ENCODE measurements at places on chromosomes 7 and 10.

- no peak for DNase-seq
These were observed 644.7 kb upstream of the NRP1 start for GRCh38 chr10:33979195-33979594.

DNA sequence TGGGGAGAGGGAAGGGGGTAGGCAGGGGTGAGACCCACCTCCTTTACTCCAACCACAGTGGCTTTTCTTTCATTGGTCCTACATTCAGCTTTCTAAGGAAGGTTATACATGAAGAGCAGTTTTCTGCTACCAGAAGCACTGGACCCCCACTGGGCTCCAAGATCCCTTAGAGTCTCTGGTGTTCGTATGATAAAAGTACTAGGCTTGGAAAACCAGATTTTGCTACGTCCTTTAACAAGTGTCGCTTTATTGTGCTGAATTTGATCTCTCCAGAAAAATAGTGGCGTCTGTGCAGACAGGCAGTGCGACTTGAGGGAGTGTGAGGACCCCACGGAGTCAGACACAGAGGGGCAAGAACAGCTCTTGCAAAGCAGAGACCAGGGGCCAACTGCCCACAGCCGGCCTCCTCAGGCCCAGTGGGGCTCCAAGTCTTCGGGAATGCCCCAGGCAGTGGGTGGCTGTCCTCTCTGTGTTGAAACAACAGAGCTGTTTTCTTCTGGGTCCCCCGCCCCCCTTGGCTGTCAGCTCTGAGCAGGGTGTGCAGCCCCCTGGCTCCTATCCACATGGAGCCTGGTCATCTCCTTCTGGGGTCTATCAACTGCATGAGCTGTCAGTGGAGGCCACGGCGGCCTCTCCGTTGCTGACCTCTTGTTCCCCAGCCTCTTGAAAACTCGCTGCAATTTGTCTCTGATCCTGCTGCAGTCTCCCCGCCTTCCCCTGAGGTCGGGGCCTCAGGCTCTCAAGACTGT lies 333.2 kb downstream of the RPS24 start:
- no peak for DNase-seq

- DNase-seq: no peak
These were observed 80.3 kb upstream of the GNAI1 start for GRCh38 chr7:80054356-80054755.

- no peak for DNase-seq
These were observed 169.5 kb upstream of the LYZL1 start for GRCh38 chr10:29119374-29119773.

- DNase-seq: no peak
These were observed 387.3 kb downstream of the HPSE2 start for GRCh38 chr10:98848361-98848760.

- no peak for DNase-seq
These were observed 319.2 kb upstream of the COBL start for GRCh38 chr7:51635775-51636174.

- no peak for DNase-seq
These were observed 170.0 kb downstream of the IMMP2L start for GRCh38 chr7:111392294-111392693.

- DNase-seq: no peak
These were observed 769.7 kb downstream of the TNS3 start for GRCh38 chr7:46812101-46812675.

DNA sequence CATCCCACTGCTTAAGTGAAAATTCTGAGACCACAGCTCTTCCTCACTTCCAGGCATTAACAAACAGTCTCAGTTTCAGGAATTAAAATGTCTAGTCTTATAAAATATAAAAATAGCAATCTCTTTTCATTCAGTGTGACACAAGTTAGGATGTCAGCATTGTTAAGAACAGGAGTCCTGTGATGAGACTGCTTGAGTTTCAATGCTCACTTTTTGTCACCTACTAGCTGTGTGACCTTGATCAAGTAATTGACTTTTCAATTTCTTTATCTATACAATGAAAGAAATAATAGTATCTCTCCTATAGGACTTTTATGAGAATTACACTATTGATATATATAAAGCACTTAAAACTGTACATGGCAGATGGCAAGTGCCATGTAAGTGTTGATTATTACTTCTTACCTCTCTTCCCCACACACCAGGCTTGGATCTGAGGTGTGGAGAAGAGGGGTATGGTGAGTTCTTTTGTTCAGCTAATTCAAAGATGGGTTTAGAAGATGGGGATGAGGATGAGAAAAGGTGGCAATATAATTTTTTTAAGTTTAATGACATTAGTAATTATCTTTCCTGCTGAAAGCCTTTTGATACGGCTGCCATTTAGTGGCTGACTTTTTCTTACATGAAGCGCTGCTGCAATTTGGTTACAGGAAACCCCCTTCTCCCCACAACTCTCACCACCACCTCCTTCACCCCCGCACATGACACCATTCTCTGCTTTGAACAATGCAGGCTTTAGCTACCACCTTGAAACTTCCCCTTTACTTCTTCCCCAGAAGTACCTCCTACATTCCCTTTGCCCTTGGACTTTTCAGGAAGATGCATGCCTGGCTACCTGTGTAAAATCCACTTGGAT lies 20.8 kb upstream of the HYAL4 start:
- DNase-seq: peak; percentile 15

GRCh38 chr10:44379907-44380306 lies 5.0 kb downstream of the CXCL12 start:
- DNase-seq: no peak

- no peak for DNase-seq
These were observed 8.3 kb downstream of the CAMK1D start for GRCh38 chr10:12357525-12358151.

DNA sequence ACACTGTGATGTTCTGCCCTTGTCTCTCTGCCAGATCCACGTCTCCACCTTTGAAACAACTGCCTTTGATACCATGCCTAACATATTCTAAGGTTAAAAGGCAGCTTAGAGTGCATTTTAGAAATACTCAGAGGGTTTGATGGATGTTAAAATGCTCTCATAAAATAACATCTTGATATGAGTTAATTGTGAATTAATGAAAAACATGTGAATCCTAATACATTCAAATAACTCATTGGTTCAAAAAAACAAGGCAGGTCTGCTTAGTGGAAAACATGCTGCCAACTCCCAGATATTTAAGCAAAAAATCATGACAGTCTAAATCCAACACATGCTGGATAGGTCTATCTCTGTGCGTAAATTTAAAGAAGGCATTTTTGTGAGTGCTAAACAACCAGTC lies 291.8 kb downstream of the AHR start:
- DNase-seq: no peak

DNA sequence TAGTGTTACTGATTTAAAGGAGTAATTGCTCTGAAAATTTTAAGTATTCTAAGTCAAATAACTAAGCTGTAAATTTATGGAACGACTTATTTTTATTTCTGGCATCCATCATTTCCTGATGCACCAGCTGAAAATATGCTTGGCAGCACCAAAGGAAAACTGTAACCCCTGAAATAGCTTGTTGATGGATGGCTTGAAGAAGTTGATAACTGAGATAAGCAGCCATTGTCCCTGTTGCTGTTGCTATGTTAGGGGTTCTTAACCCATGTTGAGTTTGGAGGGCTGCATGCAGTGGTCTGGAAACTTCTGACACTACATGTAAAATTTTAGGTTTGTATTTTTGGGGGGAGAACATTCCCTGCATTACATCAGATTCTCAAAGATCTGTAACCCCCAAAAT lies 30.6 kb downstream of the RPA3 start:
- no peak for DNase-seq

- no peak for DNase-seq
These were observed 174.2 kb upstream of the INHBA start for GRCh38 chr7:41877118-41877517.

- DNase-seq: no peak
These were observed 21.0 kb upstream of the ABI1 start for GRCh38 chr10:26881600-26882331.

- DNase-seq: no peak
These were observed 3.9 kb upstream of the SGPL1 start for GRCh38 chr10:70811881-70812280.

GRCh38 chr7:87934699-87935383 lies 790 bp downstream of the ADAM22 start:
- DNase-seq: no peak

GRCh38 chr10:13894412-13895093 lies 307.8 kb downstream of the PRPF18 start:
- no peak for DNase-seq

GRCh38 chr7:76091506-76091905 lies 43.6 kb downstream of the MDH2 start:
- no peak for DNase-seq

DNA sequence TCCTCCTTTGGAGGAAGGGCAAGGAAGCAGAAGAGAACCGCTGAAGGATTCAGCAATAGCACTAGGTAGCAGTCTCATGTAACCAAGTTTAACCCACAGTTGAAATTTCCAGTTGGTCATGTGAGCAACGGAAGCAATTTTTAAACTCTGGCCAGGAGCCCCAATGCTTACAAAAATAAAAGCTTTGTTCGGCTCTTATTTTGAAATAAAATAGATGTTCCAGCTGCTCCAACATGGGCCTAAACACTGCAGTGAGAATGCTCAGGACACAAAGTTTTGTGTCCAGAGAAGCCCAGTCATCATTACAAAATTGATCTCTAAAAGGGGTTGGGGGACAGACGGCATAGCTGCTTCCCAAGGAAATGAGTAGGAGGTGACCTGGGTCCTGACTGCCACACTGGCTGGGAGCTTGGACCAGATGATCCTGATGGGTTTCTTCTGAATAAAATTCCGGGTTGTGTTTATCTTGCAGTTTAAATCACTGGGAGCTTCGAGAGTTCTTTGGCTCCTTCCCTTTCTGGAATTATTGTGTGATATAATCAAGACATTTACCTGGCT lies 452 bp upstream of the TMEM140 start:
- DNase-seq: no peak

DNA sequence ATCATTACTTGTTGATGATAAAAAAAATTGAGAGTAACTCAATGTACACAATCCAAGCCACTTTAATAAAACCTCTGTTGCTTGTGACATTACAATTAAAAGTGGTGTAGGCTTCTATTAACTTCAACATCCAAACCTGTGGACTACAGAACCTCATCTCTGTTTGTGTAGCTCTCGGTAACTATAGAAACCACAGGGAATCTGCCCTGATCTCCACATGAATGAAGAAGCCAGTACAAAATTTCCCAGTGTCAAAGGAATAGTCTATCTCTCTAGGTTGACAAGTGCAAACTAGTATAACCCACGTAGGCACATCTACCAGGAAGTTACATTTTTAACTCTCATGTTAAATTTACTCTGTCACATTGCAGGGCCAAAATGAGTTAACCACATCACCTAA lies 204.3 kb downstream of the CHCHD3 start:
- DNase-seq: no peak

DNA sequence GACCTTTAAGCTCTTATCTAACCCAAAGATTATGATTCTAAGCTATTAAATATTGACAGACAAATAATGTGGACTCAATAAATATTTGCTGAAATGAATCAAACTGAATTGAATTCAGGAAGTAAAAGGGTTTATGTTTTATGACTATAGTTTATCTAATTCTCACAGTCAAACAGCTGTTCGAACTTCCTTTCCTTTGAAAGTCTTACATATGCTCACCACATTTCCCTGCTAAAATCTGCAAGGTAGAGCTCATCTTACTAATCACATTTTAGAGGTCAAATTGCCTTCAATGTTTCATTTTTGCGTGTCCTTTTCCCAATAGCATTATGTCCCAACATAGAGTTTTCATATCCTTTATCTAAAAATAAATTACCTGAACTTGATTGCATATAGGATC lies 154.9 kb upstream of the PPP1R3A start:
- DNase-seq: no peak

DNA sequence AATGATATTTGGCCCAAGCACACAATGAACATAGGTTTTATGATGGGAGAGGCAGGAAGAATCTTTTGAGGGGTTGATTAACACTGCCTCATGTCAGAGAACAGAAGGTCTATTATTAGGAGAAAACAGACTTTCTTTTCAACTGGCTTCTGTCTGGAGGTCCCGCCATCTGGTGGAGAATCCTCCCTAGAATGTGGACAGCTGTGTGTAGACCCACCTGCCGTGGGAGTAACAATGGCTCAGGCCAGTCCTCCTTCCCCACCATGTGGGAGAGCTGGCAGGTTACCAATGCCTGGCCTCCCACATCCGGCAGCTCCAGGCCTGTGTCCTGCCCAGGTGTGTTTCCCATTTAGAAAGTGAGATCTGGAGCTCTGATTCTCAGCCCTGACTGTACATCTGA lies 70.4 kb upstream of the AOAH start:
- no peak for DNase-seq

DNA sequence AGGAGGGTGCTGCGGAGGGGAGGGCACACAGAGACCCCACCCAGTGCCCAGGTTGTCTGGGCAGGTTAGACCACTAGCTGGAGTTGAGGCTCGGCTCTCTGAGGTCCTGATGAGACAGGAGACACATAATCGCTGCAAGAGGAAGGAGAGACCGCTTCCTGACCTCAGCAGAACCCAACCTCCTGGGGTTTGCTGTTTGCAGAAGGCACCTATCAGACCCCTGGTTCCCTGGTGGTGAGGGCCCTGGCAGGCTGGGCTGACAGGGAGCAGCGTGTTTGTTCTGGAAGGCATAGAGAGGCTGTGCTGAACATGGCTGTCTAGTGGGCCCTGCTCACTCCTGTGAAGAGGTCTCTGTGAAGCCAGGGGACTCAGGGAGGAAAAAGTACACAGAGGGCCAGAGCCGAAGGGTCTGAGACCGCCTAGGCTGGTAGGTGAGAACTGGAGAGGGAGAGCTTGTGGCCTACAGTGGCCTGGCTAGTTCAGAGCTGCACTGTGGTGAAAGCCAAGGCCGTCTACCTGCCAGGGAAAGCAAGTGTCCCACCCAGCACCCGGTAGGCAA lies 39.4 kb upstream of the NPFFR1 start:
- DNase-seq: no peak

DNA sequence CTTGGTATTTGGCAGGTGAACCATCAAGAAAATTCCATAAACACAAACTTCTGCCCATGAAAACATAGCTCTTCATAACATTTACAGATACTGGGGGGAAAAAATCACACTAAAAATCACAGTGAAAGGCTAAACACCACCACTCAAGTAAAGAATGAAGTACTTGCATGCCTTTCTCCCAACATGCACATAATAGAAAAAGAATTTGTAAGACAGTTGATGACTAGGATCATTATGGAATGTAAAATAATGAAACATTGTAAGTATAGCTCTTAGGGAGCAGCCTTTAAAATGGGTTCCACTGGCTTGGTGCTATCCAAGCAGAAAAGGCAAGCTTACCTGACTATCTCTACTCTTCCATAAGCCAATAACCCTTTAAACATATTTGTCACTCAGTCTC lies 299.9 kb upstream of the LRRN3 start:
- DNase-seq: no peak

GRCh38 chr10:53387562-53387961 lies 615.0 kb upstream of the MBL2 start:
- no peak for DNase-seq

- DNase-seq: no peak
These were observed 17.0 kb downstream of the KCP start for GRCh38 chr7:128893251-128894100.

DNA sequence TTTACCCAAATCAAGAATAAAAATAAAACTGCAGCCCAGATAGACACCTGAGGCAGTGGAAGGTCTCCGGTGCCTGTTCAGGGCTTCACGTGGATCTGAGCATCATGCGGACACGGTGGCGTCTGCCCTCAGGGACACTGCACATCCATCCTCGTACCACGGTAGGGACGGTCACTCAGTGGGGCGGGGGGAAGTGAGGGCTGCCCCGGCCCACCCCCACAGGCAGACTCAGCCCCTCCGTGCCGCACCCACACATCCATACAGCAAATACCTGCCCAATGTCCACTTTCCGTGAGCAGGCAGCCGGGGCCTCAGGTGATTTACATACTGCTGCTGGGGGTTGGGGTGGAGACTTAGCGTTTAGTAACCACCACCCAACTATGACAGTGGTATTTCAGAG lies 207.8 kb downstream of the DIP2C start:
- DNase-seq: no peak

- DNase-seq: no peak
These were observed 634 bp downstream of the HECW1 start for GRCh38 chr7:43112941-43113621.

All from activated CD4-positive, alpha-beta T cell treated with anti-CD3 and anti-CD28 coated beads for 24 hours (primary cell).